ENCODE measurements at places on chromosomes 11 and 22.
A peak's percentile ranks its signal among the peaks of the same experiment; 100 is the strongest.

DNA sequence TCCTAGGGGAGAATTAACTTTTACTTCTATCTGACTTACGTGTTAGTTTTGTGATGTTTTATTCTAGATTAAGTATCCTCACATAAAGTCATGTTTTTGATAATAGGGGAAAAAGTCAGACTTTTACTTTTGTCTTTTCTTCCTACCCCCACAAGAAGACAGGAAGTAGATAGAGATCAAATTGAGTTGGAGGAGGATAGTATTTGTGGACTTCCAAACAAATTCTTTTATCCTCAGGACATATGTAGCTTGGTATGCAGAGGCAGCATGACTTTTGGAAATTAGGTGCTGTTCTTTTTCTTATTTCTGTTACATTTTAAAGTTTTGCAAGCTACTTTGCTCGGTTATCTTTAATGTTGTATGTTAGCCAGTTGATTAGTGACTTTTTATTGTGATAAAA is 61.4 kb downstream of the MTMR3 start:
- peaks cover 51% of the 10 kb centered on the region for H3K4me1 ChIP-seq
- no peak for DNase-seq
- no peaks in the 10 kb centered on the region for H3K27me3 ChIP-seq

GRCh38 chr11:114094516-114094915 is 35.0 kb downstream of the ZBTB16 start:
- no peak overlapping the region for H3K4me3 ChIP-seq
- peak overlapping the region; percentile 99 for H3K27ac ChIP-seq
- H3K4me1 ChIP-seq = peaks cover 96% of the 10 kb centered on the region

- H3K36me3 ChIP-seq = no peaks in the 10 kb centered on the region
- H3K4me1 ChIP-seq = no peaks in the 10 kb centered on the region
- no peak for DNase-seq
Observed at GRCh38 chr22:48722661-48723060, 1105.0 kb downstream of the BRD1 start.

DNA sequence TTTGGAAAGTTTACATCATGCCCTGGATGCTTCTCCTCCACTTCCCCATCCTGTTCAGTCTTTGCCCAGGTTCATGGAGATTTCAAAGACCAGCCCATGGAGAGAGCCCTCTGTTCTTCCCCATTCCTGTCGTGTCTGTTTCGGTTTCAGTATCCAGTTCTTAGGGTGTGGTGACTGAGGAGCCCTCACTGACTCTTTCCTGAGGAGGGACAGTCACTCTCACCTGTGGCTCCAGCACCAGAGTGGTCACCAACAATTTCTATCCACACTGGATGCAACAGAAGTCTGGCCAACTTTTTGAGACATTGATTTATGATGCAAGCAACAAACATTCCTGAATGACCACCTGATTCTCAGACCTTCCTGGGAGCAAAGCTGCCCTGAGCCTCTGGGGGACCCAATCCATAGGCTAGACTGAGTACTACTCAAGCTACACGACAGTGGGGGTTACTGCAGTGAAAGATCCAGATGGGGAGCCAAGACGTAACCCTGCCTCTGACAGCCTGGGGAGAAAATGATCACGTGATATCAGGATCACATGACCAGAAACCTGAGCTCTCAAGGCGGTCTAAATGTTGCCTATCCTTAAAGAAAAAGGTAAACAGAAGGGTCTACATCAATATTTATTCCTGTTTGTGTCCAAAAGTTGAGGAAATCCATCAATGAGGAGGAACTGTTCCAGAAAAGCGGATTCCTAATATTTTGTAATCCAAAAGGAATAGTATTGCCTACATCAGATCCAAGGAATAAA is 76.2 kb upstream of the VPREB1 start:
- no peaks in the 10 kb centered on the region for H3K4me1 ChIP-seq
- DNase-seq = no peak
- peak overlapping the region; percentile 19 for H3K4me3 ChIP-seq

- DNase-seq = no peak
- H3K36me3 ChIP-seq = no peaks in the 10 kb centered on the region
- no peaks in the 10 kb centered on the region for H3K27me3 ChIP-seq
- no peak overlapping the region for H3K4me3 ChIP-seq
- H3K4me1 ChIP-seq = no peaks in the 10 kb centered on the region
Observed at GRCh38 chr11:83456566-83456965, 170.4 kb upstream of the CCDC90B start.

GRCh38 chr11:114208377-114208776 is 87.8 kb upstream of the NNMT start:
- H3K27ac ChIP-seq = peak overlapping the region; percentile 50
- peaks cover 71% of the 10 kb centered on the region for H3K4me1 ChIP-seq

GRCh38 chr11:10952872-10953271 is 95.0 kb upstream of the ZBED5 start:
- no peaks in the 10 kb centered on the region for H3K36me3 ChIP-seq
- no peaks in the 10 kb centered on the region for H3K4me1 ChIP-seq
- no peak overlapping the region for H3K27ac ChIP-seq
- H3K27me3 ChIP-seq = no peaks in the 10 kb centered on the region
- H3K4me3 ChIP-seq = no peak overlapping the region
- no peak for DNase-seq

All from psoas muscle (tissue), 8 donors.